ENCODE measurements at places on chromosomes 6 and 20. TPM values are rescaled to one million over a fixed set of nuclear protein-coding genes. Genes with fewer than 3 reads are reported as not detected.

DNA sequence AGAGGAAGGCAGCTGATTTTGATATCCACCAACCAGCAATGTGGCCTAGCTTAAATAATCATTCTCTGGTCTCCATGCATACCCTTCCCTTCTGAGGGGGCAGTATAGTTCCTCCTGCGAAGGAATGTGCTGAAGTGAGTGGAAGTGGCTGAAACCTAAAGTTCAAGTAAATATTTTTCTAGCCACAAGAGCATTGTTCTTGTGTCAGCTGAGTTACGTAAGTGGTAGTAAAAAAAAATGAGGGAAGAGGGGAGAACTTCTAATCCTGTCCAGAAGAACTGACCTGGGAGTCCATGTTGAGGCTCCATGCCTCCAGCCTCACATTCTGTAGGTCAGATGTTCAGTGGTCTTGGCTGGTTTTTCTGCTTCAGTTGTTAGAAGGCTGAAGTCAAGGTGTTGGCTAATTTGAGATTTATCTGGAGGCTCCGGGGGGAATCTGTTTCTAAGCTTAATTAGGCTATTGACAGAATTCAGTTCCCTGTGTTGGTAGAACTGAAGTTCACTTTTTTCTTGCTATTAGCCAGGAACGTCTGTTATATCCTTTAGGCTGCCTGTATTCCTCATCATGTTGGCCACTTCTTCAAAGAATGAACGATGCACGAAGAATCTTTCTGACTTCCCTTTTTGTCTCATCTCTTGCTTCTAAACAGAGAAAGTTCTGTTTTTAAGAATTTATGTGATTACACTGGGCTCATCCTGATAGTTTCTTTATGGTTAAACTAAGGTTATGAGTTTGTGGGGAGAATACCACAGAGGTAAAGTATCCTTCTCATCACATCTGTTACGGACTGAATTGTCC, 207.1 kb upstream of the PRSS16 start:
- no peaks in the 10 kb centered on the region for H3K4me1 ChIP-seq
- DNase-seq, result no peak
- no peak overlapping the region for H3K4me3 ChIP-seq
- peaks cover 6% of the 10 kb centered on the region for H3K27me3 ChIP-seq
- H3K27ac ChIP-seq, result no peak overlapping the region

DNA sequence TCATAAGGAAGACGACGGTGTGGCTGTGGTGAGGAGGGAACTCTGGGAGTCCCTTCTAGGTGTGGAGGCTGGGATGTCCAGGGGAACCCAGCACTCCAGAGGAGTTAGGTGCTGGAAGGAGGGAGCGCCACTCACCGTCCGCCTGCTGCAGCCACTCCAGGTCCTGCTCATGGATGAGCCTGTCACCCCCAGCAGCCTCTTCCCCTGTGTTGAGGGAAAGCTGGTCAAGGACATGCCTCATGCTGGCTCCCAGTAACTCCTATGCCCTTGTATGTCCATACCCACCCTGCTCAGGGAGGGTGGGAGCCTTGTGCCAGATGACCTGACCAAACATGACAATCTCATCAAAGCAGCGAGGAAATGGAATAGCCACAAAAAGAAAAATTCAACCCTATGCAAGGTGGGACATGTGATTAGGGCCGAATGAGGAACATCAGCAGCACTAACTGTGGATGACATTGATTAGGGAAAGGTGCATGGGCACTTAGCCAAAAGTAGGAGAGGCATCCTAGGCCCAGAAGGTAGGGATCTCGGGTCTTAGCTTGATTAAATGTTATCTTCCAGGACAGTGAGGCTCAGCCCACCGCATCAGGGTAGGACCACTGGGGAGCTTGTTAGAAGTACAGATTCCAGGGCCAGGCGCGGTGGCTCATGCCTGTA, 3.0 kb downstream of the DNPH1 start:
- H3K27me3 ChIP-seq, result no peaks in the 10 kb centered on the region
- no peak overlapping the region for H3K4me3 ChIP-seq
- no peak overlapping the region for H3K27ac ChIP-seq
- H3K4me1 ChIP-seq, result no peaks in the 10 kb centered on the region

- no peak overlapping the region for H3K27ac ChIP-seq
- H3K4me1 ChIP-seq, result no peaks in the 10 kb centered on the region
- H3K4me3 ChIP-seq, result no peak overlapping the region
- H3K27me3 ChIP-seq, result no peaks in the 10 kb centered on the region
- DNase-seq, result no peak
Measured at GRCh38 chr6:111242452-111242851, 155.1 kb downstream of the SLC16A10 start.

- no peaks in the 10 kb centered on the region for H3K4me1 ChIP-seq
- no peaks in the 10 kb centered on the region for H3K27me3 ChIP-seq
- H3K27ac ChIP-seq, result no peak overlapping the region
- no peak for DNase-seq
- H3K4me3 ChIP-seq, result no peak overlapping the region
- no peaks in the 10 kb centered on the region for H3K36me3 ChIP-seq
Measured at GRCh38 chr20:50885068-50885467, 46.2 kb downstream of the ADNP start.

NKAIN2 gene
- 1.0 TPM for total RNA-seq

DNA sequence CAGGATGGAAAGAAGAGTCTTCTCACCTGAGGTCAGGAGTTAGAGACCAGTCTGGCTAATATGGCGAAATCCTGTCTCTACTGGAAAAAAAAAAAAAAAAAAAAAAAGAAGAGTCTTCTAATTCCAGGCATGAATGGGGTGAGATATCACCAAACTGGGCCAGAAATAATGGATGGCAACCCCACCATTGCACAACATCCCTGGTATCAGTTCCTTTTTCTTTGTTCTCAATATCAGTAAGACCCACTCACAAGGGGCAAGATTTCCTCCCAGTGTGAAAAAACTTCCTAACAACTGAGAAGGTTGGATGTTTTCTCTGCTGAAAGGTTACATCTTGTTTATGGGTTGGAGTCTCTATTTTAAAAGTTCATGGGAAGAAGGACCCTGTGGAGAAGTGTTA, 23.6 kb upstream of the NR2E1 start:
- H3K4me1 ChIP-seq, result no peaks in the 10 kb centered on the region
- no peaks in the 10 kb centered on the region for H3K36me3 ChIP-seq
- H3K27ac ChIP-seq, result no peak overlapping the region
- H3K4me3 ChIP-seq, result no peak overlapping the region
- no peaks in the 10 kb centered on the region for H3K27me3 ChIP-seq

- no peak overlapping the region for H3K4me3 ChIP-seq
- no peaks in the 10 kb centered on the region for H3K36me3 ChIP-seq
- no peaks in the 10 kb centered on the region for H3K27me3 ChIP-seq
- H3K4me1 ChIP-seq, result no peaks in the 10 kb centered on the region
Measured at GRCh38 chr20:46752728-46753127, 43.3 kb downstream of the SLC2A10 start.

DNA sequence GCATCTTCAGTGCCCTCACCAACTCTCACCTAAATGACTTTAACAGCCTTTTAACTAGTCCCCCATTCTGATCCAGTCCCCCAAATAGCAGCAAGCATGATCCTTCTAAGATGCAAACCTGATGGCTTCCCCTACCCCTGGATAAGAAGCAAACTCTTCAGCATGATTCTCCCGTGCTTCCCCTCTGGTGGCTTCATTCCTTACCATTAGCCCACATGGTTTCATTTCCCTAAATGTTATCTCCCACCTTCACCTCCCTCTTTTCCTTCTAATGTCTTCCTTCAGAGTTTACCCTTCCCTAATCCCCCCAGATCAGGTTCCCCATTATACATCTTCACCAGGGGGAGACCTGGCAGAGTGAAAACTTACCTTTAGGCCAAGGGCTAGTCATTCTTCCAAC, 4.0 kb upstream of the RAB5IF start:
- H3K4me1 ChIP-seq, result no peaks in the 10 kb centered on the region
- no peak for DNase-seq
- H3K27ac ChIP-seq, result no peak overlapping the region
- no peak overlapping the region for H3K4me3 ChIP-seq

GRCh38 chr6:21190701-21191100, 402.9 kb upstream of the SOX4 start:
- no peaks in the 10 kb centered on the region for H3K27me3 ChIP-seq
- no peak overlapping the region for H3K4me3 ChIP-seq
- DNase-seq, result no peak
- no peaks in the 10 kb centered on the region for H3K36me3 ChIP-seq

DNA sequence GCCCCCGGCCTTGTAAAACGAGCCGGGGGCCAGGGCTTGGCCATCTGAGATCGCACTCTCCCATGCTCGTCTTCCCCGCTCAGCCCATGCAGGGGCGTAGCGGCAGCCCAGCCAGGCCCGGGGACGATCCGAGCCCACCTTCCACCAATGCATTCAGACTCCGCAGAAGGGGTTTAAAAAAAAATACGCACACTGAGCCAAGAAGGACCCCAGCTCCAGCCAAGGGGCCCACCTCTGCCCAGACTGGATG, 320 bp downstream of the GSTA4 start:
- no peaks in the 10 kb centered on the region for H3K27me3 ChIP-seq
- no peaks in the 10 kb centered on the region for H3K4me1 ChIP-seq
- peak overlapping the region; percentile 98 for H3K27ac ChIP-seq
- peak; percentile 38 for DNase-seq

DNA sequence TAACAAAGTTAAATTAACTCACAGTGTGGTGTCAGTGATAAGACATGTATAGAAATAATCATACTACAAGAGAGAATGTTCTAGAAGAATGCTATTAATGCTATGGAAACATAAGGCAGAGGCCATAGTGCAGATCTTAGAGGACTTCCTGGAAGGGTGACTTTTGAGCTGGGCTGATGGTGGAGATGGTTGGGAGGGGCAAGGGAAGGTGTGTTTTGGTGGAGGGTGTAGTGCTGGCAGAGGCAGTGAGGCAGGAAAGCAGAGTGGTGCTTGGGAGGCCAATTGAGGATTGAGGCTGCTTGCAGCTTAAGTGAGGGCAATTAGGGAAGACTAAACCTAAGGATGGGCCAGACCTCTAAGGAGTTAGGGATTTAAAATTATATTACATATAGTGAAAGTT, 58.5 kb upstream of the FNDC1 start:
- H3K4me1 ChIP-seq, result no peaks in the 10 kb centered on the region
- H3K36me3 ChIP-seq, result no peaks in the 10 kb centered on the region
- no peak overlapping the region for H3K4me3 ChIP-seq

ETV7 gene
- total RNA-seq, result not detected

- H3K27me3 ChIP-seq, result no peaks in the 10 kb centered on the region
- peaks cover 4% of the 10 kb centered on the region for H3K4me1 ChIP-seq
- no peak overlapping the region for H3K4me3 ChIP-seq
- no peak overlapping the region for H3K27ac ChIP-seq
Measured at GRCh38 chr20:5652626-5653553, 97.3 kb upstream of the SHLD1 start.

C2 gene
- total RNA-seq, result 24.8 TPM

DNA sequence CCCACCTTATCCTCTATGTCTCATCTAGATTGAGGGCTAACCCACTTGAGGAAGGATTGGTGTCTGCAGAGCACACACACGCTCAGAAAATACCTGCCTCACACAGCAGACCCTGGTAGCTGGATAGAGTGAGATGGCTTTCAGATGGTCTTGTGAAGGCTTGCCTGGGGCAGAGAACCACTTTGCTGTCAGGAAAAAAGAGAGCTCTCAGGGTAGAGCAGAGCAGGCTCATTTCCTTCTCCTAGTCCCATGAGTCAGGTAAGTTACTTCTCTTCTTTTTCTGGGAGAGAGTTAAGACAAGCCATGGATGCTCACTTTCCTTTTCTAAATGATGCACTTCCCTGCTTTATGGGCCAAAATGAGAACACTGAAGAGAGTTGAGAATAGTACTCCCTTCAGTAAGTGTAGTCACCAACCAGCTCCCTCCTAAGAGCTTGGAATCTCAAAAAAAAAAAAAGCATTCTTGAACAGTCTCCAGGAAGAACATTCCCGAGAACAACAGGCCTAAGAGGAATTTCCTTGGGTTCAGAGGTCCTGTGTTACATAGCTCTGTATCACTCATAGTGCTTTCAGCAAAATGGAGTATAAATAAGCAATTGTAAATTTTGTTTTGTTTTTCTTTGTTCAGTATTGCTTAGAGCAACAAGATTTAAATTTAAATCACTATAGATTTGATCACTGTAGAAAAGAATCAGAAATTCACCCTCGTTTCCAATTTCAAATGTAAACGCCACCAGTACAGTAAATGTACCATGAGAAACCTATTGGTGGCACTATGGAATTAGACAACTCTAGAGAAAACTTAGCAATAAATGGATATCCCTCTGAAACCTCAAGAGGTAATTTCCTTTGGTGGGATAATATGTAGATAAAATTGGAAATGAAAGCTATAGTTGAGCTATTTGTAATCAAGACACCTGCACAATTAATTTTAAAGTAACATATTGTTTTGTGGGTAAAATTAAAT, 530.3 kb downstream of the RFPL4B start:
- H3K27me3 ChIP-seq, result no peaks in the 10 kb centered on the region
- H3K4me1 ChIP-seq, result no peaks in the 10 kb centered on the region
- no peak overlapping the region for H3K27ac ChIP-seq

DNA sequence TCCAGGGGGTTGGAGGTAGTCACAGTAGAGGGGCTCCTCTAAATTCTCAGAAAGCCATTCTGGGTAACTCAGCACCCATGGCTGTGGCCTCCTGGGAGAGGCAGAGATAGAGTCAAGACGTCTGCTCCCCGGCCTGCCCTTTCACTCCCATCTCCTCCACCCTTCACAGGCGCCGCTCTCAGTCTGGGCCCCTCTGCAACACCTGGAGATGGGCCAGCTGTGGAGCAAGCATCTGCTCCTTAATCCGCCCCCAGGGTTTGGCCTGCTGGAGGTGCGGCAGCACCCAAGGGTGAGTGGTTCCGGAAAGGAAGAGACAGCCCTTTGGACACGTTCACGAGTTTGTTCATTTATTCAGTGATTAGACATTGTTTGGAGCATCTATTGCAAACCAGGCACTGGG, 271.3 kb downstream of the BMP7 start:
- H3K27me3 ChIP-seq, result no peaks in the 10 kb centered on the region
- H3K4me1 ChIP-seq, result no peaks in the 10 kb centered on the region
- no peak overlapping the region for H3K27ac ChIP-seq
- no peaks in the 10 kb centered on the region for H3K36me3 ChIP-seq
- no peak for DNase-seq
- H3K4me3 ChIP-seq, result no peak overlapping the region

CTCFL gene
- total RNA-seq, result not detected

- H3K27me3 ChIP-seq, result no peaks in the 10 kb centered on the region
- no peaks in the 10 kb centered on the region for H3K36me3 ChIP-seq
- H3K4me3 ChIP-seq, result no peak overlapping the region
- H3K4me1 ChIP-seq, result no peaks in the 10 kb centered on the region
- H3K27ac ChIP-seq, result no peak overlapping the region
Measured at GRCh38 chr6:2563635-2564034, 187.1 kb downstream of the MYLK4 start.

GRCh38 chr6:164379795-164380194, 929.6 kb downstream of the C6orf118 start:
- H3K4me3 ChIP-seq, result no peak overlapping the region
- no peak overlapping the region for H3K27ac ChIP-seq
- H3K27me3 ChIP-seq, result no peaks in the 10 kb centered on the region
- H3K4me1 ChIP-seq, result no peaks in the 10 kb centered on the region
- no peak for DNase-seq

DNA sequence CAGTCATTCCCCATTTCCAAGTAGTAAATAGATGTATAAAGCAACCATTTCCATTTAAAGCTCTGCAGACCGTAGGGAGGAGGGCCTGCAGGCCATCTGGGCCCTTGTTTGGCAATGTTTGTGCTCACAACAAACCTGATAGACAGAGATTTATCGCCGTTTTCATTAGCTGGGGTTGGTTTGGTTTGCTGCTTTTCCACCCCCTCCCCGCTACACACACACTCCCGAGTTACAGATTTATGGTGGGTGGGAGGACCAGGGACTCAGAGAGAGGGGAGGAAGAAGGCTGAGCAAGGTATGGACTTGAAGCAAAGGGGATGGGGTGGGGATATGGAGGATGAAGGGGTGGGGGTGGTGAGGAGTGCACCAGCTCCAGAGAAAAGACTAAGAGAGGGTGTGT, 36.6 kb upstream of the FOXP4 start:
- H3K27me3 ChIP-seq, result no peaks in the 10 kb centered on the region
- DNase-seq, result no peak

PXDC1 gene
- total RNA-seq, result 38.7 TPM
